ENCODE measurements at places on chromosomes 4 and X. TPM values are rescaled to one million over a fixed set of nuclear protein-coding genes. Genes with fewer than 3 reads are reported as not detected.

DNA sequence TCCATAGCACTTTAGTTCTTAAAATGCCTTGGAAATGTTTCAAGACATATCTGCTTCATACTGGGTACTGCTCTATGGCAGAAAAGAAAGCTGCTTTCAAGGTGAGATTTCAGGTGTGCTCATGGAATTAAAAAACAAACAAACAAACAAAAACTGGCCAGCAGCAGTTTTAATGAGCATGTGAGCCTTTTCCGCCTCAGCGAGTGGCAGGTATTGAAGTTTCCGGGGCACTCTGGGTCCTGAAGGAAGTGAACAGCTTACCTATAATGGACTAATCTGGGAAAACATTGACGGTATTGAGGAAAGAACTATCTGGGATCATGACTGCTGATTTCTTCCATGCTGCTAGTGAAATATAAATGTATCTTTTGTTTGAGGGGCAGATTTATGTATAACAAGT is 194.6 kb downstream of the MAML3 start:
- DNase-seq = no peak

DNA sequence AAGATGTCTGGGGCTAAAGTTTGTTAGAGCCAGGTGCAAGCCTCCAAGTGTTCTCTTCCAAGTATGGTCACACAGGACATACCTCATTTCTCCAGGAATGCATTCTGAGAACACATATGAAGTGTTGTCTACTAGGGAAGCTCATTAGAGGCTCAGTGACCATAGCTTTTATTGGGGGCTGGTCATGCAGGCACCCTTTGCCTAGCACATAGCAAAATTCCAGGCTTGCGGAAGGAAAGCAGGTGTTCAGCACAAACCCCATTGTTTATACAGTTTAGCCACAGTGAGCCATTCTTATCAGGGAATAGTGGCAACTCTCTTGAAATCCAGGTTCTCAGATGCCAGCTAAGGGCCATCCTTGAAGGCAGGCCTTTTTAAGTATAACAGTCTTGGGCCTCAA is 339.4 kb upstream of the ZCCHC13 start:
- DNase-seq = no peak

- DNase-seq = no peak
Observed at GRCh38 chr4:144174401-144175067, 34.0 kb upstream of the GYPA start.

GRCh38 chrX:131617182-131617581 is 73.3 kb downstream of the OR13H1 start:
- DNase-seq = no peak

GRCh38 chr4:156197216-156197615 is 243.6 kb upstream of the CTSO start:
- DNase-seq = no peak

- DNase-seq = no peak
Observed at GRCh38 chr4:59127743-59128142, 2017.6 kb upstream of the IGFBP7 start.

DNA sequence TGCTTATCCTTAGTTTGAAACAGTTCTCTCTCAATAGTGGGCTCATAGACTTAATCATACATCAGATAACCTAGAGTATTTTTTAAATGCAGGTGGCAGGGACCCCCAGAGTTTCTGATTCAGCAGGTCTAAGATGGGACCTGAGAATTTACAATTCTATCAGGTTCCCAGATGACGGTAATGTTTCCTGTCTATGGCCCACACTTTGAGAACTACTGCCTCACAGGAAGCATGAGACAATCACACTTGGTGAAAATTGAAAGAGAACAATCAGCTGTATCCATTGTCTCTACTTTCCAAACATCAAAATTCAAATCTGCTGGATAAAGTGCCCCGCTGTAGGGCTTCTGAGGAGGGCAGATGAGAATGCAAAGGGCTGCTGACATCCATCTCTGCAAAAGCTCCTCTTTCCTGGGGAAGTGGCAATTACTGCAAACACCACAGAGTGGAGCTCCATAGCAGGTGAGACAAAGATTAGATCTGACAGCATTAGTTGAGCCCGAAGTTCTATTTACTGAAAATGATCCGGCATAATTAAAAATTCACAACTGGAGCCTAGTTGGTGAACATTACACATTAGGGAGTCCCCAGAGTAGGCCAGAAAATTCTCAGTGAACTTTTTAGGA is 187.8 kb upstream of the MBNL3 start:
- DNase-seq = no peak

DNA sequence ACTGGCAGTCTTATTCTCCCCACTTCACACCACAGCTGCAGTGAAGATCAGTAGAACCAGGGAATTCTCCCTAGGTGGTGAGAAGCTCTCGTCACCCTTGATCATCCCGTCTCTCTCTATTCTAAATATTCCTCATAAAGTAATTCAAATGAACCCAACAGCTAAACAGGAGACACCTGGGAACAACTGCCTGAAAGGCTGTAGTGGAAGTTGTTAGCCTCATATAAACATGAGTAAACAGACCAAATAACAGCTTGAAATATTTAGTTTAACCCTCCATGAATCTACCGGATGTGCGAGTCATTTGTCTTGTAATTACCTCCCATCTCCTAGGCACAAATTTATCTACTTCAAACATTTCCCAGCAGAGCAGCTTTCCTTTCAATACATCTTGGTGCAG is 30.4 kb upstream of the APELA start:
- no peak for DNase-seq

DNA sequence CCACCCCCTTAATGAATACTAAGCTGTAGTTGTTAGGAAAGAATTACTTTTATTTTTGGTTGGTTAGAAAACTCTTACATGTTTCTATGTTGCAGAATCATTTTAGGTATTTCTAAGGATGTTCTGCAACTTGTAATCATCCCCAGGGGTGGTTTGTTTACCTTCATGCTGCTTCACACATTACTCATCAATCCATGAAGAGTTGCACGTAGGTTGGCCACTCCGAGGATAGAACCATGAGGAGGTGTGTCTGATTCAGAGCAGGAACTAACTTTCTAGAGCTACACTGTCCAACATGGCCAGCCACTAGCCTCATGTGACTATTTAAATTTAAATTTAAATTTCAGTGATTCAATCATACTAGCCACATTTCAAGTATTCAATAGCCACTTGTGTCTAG is 127.2 kb upstream of the FRMPD4 start:
- DNase-seq = no peak

DNA sequence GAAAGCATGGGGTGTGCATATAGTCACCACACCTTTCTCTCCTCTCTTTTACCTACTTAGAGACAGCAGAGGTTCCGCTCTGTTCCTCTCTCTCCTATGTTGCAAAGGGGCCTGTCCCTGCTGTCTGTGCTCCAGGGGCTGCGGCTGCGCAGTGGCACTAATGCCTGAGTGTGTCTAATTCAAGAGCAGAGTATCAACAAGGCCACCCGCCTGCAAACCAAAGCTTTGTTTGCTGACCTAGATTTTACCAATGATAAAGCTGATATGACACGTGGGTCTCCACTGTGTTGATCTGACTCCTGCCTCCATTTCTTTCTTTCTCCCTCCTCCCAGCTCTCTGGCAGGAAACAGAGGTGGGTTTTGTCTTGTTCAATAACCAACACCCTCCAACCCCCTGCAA is 74.9 kb downstream of the NSG1 start:
- DNase-seq = peak; percentile 6

DNA sequence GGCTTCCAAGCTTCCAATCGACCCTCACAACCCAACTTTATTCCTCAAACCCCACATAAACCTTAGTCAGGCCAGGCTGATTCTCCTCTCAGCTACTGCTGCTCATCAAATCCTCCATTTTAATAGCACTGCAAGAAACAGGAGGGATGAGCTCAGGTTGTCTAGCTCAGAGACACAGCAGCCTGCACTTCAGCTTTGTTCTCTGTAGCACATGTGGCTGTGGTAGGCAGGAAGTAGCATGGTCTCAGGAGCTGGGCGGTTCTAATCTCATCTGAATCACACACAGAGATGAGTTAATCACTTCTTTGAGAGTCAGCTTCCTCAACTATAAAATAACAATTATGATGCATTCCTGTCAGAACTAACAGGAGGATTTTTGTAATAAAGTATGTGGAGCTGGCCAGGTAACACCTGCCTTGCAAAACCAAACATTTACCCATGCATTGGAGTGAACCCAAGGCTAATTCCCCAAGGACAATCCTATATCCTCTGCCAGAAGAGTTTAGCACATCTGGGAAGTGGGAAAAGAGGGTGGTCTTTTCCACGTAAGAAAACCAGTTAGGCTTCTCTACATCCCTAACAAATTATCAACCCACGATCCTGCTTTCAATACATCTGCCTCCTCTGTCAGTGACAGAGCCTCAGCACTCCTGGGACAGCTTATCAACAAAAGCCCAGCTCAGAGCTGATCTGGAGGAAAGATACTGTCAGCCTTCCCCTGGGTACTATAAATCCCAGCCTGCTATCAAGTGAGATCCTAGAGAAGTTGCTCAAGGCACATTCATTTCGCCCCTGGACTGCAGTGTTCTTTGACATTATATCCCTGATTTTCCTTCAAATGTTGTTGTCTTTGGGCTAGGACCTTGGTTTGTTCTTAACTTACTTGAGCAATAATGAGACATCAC is 32.8 kb downstream of the ELOVL6 start:
- peak; percentile 72 for DNase-seq

GRCh38 chr4:14269824-14270223 is 642.3 kb upstream of the BOD1L1 start:
- no peak for DNase-seq

- no peak for DNase-seq
Observed at GRCh38 chrX:121831601-121832000, 784.2 kb downstream of the GLUD2 start.

DNA sequence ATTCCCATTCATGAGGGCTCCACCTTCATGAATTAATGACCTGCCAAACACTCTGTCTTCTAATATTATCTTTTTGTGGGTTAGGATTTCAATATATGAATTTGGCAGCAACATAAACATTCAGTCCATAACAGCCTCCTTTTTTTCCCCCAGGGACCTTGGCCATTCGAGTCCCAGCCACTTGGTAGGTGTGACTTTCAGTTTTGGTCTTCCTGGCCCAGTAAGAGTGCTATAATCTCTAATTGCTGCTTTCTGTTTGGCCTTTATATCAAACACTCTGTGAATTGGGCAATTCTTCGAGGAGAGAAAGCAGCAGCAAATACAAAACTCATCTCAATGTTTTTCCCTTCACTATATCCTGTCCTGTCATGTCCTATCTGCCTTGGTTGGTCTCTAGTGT is 12.4 kb upstream of the RADX start:
- DNase-seq = no peak

DNA sequence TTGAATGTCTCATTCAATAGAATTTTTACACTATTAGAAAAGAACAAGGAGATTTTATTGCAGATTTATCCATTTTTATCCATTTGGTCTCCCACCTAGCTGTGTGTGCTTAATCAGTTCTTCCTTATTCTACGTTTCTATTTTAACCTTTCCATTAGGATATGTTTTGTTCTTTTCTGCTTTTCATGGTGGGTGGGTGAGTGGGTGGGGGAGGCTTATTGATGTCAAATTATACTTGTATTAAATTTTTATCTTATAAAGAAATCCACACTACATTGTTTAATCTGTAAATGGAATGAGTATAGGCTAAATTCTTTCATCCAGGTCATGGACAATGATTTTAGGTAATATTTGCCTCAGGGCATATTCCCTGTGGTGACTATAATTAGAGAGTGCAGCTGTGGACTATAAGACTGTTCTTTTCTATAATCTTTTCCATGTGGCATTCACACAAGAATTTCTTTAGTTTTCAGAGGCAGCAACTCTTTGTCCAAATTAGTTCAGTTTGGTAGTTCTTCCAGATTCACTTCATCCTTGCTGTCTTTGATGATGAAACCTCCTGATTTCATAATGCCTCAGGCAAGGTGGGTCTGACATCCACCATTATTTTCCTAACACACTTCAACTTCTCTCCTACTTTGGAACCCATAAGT is 2451.8 kb downstream of the PCDH7 start:
- DNase-seq = no peak

- no peak for DNase-seq
Observed at GRCh38 chr4:54719378-54719777, 61.6 kb downstream of the KIT start.

DNA sequence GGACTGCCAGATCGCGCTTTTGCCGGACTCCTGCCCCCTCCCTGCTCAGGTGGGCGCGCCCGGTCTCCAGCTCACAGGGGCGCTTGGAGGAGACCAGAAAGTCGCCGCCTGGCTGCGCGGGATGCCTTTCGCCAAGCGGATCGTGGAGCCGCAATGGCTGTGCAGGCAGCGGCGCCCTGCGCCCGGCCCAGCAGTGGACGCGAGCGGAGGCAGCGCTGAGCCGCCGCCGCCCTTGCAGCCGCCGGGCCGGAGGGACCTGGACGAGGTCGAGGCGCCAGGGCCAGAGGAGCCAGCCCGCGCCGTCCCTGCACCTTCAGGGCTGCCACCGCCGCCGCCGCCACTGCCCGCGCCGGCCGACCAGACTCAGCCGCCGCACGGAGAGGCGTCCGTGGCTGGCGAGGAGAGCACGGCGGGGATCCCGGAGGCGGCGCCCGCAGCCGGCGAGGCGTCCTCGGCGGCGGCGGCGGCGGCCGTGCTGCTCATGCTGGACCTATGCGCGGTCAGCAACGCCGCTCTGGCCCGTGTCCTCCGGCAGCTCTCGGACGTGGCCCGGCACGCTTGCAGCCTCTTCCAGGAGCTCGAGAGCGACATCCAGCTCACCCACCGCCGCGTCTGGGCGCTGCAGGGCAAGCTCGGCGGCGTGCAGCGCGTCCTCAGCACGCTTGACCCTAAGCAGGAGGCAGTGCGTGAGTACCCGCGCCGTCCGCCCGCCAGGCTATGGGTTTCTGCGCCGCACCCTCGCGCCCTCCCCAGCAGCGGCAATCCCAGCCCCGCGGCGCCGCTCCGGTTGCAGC is 834 bp downstream of the NHS start:
- DNase-seq = no peak

DNA sequence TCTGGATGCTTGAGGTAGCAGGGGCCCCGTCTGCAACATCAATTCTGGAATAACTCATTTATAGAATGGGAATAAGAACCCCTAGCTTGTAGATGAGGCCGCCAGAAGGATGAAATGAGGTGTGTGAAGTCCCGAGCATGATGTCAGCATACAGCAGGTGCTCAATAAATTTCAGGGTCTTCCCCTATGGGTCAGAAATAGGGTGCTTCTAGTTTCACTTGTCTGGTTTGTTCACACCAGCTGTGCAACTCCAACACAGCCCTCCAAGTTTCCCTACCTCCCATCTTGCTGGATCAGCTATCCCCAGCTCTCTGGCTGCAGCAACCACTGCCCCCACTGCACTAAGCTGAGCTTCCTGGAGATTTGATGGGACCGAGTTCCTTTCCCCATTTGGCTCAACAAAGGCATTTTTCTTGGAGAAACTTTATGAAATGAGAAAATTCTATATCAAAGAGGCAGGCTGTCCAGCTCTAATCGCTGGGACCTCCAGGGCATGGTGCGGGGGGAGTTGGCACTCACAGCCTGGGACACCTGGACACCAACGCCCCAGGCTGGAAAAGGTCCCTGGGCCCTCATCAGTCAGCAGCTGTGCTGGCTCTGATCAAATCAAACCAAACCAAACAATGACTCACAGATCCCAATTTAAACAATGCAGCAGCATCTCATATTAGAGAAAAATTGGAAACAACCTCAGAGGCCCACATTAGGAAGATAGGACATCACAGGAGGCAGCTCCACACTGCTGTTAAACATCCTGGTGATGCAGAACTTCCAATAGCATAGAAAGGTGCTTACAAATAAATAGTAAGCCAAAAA is 13.3 kb downstream of the SLC2A9 start:
- DNase-seq = no peak

The PAGE1 gene
- total RNA-seq = not detected

The SRPX gene
- total RNA-seq = not detected

The SATL1 gene
- not detected for total RNA-seq

The TCEAL7 gene
- total RNA-seq = not detected

The IL3RA gene
- total RNA-seq = 0.36 TPM

The DRP2 gene
- not detected for total RNA-seq

The GNRHR gene
- not detected for total RNA-seq

The ITIH6 gene
- not detected for total RNA-seq

The XK gene
- not detected for total RNA-seq

Measured in naive thymus-derived CD8-positive, alpha-beta T cell (primary cell).